Daoy (cell line): ENCODE measurements at places on chromosomes 6 and 20. TPM values are rescaled to one million over a fixed set of nuclear protein-coding genes. Genes with fewer than 3 reads are reported as not detected.

DNA sequence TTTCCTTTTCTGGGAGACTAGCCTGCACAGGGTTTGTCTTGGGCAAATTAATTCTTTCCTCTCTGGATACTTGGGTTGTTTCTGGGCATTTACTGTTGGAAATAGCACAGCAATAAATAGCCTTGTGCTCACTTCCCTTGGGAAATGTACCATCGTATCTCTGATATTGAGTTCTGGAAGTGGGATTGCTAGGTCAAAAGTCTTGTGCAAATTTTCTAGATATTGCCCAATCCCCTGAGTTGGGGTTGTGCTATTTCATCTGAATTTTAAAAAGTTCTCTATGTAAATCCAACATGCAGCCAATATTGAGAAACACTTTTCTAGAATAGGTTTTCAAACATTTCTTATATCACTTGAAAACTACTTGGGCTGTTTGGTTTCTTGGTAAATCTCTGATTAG is 64.0 kb upstream of the ELOVL5 start:
- no peak for DNase-seq

GRCh38 chr6:23790756-23791155 is 335.3 kb upstream of the NRSN1 start:
- DNase-seq = no peak

DNA sequence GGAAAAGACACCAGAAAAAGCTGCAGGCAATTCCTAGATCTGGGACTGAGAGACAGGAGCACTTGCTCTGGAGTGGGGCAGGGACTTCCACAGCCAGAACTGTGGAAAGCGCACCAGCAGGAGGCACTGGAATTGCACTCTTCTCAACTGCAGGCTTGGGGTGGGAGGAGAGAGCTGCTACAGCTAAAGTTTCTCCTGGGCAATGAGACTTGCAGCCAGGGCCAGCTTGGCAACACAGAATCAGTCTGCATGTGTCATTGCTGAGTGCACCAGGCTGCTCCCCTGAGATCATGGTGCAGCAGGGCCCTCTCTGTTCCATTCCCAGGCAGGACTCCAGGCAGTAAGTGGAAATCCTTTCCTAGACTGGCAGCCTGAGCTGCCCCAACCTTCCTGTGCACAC is 145.8 kb downstream of the INSM1 start:
- DNase-seq = no peak

DNA sequence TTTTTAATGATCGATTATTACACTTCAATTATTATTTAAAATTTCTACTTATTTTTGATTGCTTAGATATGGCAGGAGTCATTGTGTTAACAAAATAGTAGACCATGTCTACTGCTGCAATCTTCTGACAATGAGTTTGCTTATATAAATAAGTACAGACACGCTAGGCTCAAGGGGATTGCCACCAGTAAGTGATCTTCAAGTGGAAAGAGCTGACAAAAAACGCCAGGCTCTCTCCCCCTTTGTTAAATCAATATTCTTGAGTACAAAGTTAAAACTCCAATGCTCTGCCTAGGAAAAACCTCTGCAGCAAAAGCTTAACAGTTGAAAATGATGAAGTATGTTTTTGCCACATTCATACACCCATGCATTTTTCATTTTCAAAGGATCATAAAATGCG is 738.1 kb downstream of the HDGFL1 start:
- no peak for DNase-seq

- no peak for DNase-seq
Measured at GRCh38 chr6:1745814-1746213, 136.1 kb downstream of the FOXC1 start.

GRCh38 chr6:34447910-34448309 is 18.0 kb upstream of the PACSIN1 start:
- DNase-seq = no peak

GRCh38 chr20:59518881-59519706 is 85.2 kb upstream of the PHACTR3 start:
- DNase-seq = peak; percentile 40

- DNase-seq = peak; percentile 63
Measured at GRCh38 chr6:72825315-72825911, 203.5 kb downstream of the KCNQ5 start.

DNA sequence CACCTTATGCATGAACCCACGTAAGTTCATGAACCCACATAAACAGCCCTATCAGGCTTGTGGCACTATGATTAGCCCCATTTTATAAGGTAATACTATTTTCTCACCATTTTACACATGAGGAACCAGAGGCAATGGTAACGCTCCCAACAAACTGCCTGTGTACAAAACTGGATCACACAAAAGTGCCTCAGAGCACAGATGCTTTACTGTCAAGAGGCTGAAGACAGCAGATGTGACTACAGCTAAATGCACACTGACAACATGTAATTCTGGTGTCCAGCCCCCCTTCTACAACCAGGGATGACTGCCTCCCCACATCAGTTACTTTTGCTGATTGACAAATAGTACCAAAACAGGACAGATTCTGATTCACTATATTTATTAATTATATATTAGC is 69.6 kb downstream of the GMDS start:
- DNase-seq = no peak

DNA sequence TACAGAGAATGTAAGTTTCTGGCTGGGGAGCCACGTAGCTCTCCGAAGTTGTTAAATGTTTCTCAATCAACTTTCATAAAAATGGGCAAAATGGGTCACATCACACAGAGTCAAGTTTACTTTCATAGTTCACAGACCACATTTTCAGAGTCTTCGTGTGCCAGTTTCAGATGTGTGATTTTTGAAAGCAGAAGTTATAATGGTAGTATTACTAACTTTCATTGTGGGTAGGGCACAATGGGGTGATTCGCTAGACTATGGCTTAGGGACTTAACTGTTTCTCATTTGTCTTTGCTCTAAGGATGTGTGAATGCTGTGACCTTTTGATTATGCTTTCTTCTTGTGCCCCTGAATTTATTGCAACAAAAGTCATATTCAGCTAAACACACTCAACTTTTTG is 109.0 kb upstream of the SUPT3H start:
- no peak for DNase-seq

CARMIL1 gene
- 13.4 and 18.2 TPM in 2 replicates for total RNA-seq

DNA sequence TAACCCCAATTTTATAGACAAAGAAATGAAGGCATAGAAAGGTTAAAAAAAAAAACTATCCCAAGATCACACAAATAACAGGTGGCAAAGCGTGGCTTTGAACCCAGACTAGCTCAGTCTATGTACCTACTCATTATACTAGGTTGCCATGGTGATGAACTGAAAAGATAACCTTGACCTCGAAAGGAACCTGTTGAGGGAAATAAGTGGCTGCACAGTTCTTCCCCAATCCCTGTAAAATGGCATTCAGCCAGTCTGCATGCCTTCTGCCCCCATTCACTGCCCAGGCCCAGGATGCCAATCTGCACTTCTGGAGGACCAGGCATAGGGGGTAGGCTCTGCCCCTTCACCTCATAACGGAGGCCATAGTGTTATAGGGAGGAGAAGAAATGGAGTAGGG is 295.2 kb downstream of the PTPRT start:
- DNase-seq = no peak

- no peak for DNase-seq
Measured at GRCh38 chr6:130794010-130794697, 33.1 kb upstream of the SMLR1 start.

GRCh38 chr6:43741829-43742228 is 28.2 kb upstream of the VEGFA start:
- no peak for DNase-seq

ADAT2 gene
- total RNA-seq = 5.4 and 10.6 TPM in 2 replicates

MUC22 gene
- total RNA-seq = not detected in 2 replicates

DLL1 gene
- total RNA-seq = 2.8 and 4.6 TPM in 2 replicates

DNA sequence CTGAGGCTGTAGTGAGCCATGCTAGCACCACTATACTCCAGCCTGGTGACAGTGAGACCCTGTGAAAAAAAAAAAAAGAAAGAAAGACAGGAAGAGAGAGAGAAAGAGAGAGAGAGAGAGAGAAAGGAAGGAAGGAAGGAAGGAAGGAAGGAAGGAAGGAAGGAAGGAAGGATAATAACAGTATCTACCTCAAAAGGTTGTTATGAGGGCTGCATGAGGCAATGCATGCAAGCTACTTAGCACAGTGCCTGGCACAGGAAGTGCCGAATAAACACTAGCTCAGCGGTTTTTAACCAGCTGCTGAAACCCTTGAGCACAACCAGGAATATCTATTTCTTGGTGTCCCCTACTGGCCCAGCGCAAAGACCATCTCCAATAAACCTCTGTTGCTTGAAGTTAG is 62.3 kb upstream of the TBC1D7 start:
- no peak for DNase-seq

GRCh38 chr20:16661756-16662155 is 68.1 kb upstream of the SNRPB2 start:
- DNase-seq = peak; percentile 4

PTPN1 gene
- total RNA-seq = 32.2 and 33.4 TPM in 2 replicates

SGK2 gene
- total RNA-seq = 0.06 TPM in 1 of 2 replicates, not detected in the other

DNA sequence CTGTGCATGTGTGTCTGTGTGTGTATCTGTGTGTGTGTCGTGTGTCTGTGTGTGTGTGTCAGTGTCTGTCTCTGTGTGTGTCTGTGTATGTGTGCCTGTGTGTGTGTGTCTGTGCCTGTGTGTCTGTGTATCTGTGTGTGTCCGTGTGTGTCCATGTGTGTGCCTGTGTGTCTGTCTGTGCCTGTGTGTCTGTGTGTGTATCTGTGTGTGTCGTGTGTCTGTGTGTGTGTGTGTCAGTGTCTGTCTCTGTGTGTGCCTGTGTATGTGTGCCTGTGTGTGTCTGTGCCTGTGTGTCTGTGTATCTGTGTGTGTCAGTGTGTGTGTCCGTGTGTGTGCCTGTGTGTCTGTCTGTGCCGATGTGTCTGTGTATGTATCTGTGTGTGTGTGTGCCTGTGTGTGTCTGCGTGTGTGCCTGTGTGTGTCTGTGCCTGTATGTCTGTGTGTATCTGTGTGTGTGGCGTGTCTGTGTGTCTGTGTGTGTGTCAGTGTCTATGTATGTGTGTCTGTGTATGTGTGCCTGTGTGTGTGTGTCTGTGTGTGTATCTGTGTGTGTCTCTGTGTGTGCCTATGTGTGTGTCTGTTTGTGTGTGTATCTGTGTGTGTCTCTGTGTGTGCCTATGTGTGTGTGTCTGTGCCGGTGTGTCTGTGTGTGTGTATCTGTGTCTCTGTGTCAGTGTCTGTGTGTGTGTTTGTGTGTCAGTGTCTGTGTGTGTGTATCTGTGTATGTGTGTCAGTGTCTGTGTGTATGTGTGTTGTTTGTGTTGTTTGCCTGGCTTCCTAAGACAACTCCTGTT is 11.6 kb downstream of the SNPH start:
- no peak for DNase-seq

GRCh38 chr20:13995841-13996240 is 525 bp downstream of the MACROD2 start:
- peak; percentile 11 for DNase-seq

DNA sequence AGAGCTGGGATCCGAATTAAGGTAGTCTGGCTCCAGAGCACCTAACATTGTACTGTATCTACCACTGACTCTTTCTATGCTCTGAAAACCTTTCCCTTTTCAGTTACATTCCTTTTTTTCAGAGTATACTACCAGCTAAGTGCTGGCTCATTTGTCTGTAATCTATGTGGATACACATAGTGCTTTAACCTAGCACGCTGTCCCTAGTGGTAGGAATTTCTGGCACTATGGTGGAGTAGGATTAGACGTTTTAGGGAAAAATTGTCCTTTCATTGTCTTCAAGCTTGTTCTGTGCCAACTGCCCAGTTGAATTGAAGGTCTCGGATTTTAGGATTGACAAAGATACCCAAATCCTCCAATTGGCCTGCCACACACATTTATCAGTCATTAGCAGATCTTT is 259.1 kb upstream of the FERMT1 start:
- DNase-seq = peak; percentile 8

AIF1 gene
- not detected in 2 replicates for total RNA-seq

GRCh38 chr6:150672800-150673199 is 73.1 kb downstream of the PLEKHG1 start:
- no peak for DNase-seq

NQO2 gene
- 8.5 and 17.5 TPM in 2 replicates for total RNA-seq

CALHM5 gene
- total RNA-seq = 2.7 and 3.2 TPM in 2 replicates

GSTA1 gene
- not detected in 2 replicates for total RNA-seq

DNA sequence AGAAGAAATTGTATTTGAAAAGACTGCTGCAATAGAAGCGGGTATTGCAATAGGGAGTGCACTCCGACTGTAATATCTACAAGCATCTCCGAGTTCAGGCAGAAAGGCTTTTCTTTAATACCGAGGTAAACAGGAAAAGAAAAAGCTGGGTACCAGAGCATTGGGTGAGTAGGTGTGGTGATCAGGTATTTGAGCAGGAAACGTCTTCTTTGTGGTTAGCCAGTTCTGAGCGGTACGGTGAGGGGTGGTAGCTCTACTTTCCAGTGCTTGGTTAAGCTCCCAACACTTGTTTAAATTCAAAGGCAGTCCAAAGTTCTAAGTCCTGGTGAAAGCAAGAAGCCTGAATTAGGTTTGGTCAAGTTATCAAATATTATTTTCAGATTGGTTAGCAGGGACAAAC is 404.1 kb downstream of the LMBRD1 start:
- DNase-seq = no peak

DNA sequence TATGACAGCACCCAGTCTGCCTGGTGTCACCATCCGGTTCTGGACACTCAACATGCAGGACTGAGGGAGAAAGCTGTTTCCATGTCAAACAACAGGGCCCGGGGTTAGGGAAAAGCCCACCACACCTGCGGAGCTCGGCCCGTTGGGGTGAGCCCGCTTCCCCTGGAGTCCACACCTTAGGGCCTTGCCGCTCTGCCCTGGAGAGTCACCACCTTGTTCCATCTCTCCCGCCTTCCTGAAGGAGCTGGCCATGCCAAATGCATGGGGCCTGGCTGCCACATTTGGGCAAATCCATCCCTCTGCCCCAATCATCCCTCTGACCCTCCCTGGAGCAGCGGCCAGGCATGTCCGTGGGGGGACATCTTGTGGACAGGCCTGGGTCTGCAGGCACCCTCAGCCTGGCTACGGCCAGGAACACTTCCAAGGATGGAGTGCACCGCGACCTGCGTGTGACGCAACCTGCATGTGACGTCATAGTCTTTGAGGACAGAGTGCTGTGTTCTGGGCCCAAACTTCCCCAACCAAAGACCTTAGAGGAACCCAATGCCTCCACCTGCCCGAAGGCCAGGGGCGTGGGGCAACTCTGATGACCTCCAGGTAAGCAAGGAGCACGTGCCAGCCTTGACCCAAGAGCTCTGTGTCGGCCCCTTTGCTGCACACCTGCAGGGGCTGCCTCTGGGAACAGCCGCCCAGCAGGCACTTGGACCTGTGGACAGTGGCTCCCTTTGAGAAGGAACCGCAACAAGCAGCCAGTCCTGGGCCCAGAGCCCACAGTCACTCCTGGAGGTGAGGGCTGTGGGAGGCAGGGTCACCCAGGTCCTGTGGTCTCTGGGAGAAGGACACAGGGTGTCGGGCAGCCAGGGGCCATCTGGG is 1.7 kb downstream of the CABLES2 start:
- DNase-seq = peak; percentile 35

SLC24A3 gene
- 0.06 TPM in 1 of 2 replicates, not detected in the other for total RNA-seq
